Esophagus mucosa (tissue), 1 donor: ENCODE measurements at places on chromosomes 3 and 15. TPM values are rescaled to one million over a fixed set of nuclear protein-coding genes. Genes with fewer than 3 reads are reported as not detected.

KIAA1143 gene
- total RNA-seq: 10.6 TPM

SNTN gene
- total RNA-seq: not detected

APEH gene
- 103 TPM for total RNA-seq

GRK7 gene
- not detected for total RNA-seq

KLHL40 gene
- not detected for total RNA-seq

SLCO2A1 gene
- total RNA-seq: 17.6 TPM

CLSTN2 gene
- 1.5 TPM for total RNA-seq

FANCD2OS gene
- total RNA-seq: not detected

THPO gene
- not detected for total RNA-seq

FAM81A gene
- total RNA-seq: 1.2 TPM

RBMS3 gene
- total RNA-seq: 3.4 TPM

LRRC34 gene
- total RNA-seq: 0.24 TPM

IMPG2 gene
- 0.08 TPM for total RNA-seq

NOX5 gene
- total RNA-seq: 0.44 TPM

ANKUB1 gene
- total RNA-seq: not detected
